Right ventricle myocardium superior (tissue), 1 donor: ENCODE measurements at places on chromosomes 5 and 9.

DNA sequence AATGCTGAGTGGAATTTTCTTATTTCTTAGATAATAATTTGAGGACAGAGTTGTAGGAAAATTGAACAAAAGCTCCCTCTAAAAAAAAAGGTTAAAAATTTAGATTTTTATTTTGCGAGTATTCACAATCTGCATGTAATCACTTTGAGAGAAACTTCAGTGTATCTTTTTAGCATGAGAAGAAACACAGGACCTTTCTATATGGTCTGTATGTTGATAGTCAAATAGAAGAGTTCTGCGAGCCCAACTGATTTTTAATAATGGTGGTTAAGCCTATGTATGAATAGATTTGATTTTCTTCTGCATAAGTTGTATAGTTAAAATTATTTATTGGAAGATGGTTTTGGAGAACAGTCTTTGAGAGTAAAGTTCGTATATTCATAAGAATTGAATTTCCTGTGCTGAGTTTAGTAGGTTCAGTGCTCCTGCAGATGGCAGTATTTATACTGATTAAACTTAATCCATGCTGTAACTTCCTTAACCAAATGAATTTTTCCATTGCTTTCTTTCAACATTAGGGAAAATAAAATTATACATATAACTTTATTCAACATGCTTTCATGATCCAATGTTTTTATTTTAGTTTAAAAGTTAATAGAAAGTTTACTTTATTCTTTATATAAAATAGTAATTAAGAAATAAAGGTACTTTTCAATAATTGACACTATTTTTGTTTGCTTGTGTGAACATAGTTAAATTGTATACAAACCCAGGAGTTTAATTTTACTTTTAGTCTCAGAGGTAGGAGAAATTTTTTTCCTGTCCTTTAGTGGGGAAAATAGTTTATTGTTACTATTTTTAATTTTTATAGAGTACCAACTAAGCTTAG lies 19.6 kb downstream of the TCERG1 start:
- no peak for DNase-seq

DNA sequence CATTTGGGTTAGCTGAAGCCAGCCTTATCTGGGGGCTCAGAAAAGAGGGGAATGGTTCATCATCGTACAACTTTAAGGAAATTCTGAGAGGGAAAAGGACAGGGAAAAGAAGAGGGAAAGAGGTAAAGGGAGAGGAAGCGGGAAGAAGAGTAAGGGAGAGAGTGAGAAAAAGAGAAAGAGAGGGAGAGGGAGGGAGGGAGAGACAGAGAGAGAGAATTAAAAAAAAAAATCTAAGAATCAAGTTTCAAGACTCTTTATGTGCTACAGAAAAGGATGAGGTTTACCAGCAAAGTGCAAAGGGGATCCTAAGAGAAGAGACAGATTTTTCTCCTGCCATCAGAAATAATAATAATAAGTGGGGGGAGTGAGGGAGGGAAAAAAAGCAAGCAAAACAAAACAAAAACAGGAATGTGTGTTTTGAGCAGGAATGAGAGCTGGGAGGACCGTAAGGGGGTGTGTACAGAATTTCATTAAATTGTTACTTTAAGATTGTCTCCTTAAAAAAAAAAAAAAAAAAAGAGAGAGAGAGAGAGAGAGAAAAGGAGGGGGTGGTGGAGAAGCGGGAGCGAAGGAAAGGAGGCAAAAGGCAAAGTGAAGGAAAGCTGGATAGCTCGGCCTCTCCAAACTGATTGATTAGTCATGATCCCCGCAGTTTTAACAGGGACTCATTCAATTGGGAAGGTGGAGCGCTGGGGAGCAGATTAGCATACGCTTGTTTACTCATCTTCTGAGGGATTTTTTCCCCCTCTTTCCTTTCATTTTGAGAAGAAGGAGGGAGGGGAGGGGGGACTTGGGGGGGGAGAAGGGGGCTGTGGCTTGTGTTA lies 438 bp upstream of the PAPPA start:
- no peak for DNase-seq

DNA sequence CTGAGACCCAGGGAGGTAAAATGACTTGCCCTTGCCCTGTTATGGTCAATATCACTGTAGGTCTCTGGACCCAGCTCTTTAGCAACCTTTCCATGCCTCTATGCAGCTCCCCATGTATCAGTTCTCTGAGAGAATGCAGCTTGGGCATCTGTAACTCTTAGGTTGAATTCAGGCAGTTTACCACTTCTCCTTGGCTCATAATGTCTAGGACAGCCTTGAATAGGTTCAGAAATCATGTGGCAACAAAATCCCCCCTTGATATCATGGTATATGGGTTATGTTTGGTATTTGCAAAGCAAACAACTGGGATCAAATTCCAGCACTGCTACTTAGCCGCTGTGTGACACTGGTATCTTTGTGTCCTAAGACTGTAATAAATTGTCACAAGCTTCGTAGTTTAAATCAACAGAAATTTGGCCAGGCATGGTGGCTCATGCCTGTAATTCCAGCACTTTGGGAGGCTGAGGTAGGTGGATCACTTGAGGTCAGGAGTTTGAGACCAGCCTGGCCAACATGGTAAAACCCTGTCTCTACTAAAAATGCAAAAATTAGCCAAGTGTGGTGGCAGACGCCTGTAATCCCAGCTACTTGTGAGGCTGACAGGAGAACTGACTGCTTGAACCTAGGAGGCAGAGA lies 10.7 kb upstream of the SUB1 start:
- no peak for DNase-seq

GRCh38 chr9:104069288-104069687 lies 24.8 kb upstream of the SMC2 start:
- DNase-seq = no peak

- peak; percentile 90 for DNase-seq
These were observed at the start of gene CPLANE1 for GRCh38 chr5:37248970-37249814. Gene CPLANE1 (minus strand): TSS chr5:37249376. CDS start chr5:37247698, 1,678 bp downstream.

GRCh38 chr9:112093147-112093869 lies 81.8 kb downstream of the SUSD1 start:
- DNase-seq = no peak

DNA sequence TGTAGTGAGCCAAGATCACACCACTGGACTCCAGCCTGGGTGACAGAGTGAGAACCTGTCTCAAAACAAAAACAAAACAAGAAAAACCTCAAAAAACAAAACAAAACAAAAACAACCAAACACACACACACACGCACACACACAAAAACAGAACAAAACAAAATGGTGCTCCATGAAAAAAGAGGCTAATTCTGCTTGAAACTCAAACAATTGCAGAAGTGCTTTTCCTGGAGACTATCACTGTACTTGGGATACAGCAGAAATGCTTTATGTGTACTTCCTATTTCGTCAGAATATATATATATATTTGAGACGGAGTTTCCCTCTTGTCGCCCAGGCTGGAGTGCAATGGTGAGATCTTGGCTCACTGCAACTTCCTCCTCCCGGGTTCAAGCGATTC lies 49.9 kb upstream of the HSPA9 start:
- no peak for DNase-seq

DNA sequence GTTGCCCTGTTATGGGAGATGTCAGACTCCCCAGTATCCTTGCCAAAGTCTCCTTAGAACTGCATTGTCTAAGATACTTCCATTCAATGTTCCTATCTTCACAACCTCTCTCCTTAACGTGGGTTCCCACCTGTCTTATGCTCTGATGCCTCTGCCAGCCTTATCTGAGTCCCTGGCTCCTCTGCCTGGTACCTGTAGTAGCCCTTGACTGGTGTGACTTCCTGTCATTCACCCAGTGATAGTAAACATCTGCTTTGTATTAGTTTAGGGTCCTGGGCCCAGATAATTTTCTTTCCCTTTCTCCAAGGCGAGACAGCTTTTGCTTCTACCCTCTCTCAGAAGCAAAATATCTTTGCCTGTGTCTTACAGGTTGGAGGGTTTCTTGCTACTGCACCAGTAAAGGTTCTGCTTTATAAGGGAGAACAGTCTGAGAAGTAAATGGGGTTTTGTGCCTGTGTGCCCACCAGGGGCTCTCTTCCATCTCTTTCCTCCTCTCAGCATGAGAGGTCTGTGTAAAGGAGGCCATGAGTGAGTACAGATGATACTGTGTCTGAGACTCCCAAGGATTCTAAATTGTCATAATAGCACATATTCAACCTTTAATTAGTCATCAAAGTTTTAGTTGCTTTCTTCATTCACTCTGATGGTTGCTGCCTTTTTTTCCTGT lies 220.8 kb downstream of the PRR16 start:
- no peak for DNase-seq

GRCh38 chr9:86519066-86519615 lies 164.9 kb upstream of the TUT7 start:
- DNase-seq = no peak

GRCh38 chr9:27556470-27556869 lies 16.8 kb downstream of the C9orf72 start:
- DNase-seq = no peak

- DNase-seq = no peak
These were observed 638.8 kb upstream of the WWC1 start for GRCh38 chr5:167652690-167653089.

GRCh38 chr9:136059321-136059791 lies 35.7 kb downstream of the NACC2 start:
- DNase-seq = no peak

DNA sequence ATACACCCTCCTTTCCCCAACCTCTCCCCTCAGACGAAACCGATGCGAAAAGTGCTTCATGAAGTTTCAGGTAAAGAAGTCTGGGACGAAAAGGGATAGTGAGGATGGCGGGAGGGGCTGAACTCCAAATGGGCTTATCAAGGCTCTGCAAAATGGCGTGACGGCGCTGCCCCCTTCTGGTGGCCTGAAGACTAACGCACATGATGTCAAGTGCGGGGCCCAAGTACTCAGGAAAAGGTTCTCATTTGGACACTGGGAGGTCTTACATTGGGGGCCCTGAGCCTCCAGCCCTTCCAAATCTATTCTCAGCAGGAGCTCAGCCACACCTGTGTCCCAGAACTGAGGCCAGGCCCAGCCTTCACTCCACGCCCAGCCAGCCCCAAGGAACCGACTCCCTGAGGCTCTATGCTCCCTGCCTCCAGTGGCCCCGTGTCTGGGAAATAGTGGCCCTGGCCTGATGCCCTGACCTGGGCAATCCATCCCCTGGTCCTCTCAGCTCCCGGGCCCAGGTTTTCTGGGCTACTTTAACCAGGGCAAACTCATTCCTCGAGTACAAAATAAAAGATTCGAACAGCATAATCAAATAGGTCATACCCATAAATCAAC lies 119.9 kb downstream of the KCNIP1 start:
- DNase-seq = peak; percentile 56

DNA sequence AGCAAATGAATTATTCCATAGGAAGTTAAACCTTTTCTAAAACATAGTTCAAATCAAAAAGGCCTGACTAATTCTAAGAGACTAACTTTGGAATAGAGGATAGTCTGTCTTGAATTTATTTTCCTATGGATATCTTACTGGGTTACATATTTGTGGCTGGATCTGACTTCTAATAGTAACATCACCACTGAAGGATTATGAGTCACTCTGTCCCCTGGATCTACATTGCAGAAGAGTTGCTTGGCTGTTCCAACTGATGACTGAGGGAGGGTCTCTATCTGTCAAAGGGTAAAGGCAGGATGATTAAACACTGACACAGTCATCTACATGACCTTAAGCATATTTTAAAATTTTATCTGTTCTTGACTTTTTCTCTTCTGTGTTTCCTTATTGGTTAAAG lies 119.6 kb upstream of the FST start:
- no peak for DNase-seq

DNA sequence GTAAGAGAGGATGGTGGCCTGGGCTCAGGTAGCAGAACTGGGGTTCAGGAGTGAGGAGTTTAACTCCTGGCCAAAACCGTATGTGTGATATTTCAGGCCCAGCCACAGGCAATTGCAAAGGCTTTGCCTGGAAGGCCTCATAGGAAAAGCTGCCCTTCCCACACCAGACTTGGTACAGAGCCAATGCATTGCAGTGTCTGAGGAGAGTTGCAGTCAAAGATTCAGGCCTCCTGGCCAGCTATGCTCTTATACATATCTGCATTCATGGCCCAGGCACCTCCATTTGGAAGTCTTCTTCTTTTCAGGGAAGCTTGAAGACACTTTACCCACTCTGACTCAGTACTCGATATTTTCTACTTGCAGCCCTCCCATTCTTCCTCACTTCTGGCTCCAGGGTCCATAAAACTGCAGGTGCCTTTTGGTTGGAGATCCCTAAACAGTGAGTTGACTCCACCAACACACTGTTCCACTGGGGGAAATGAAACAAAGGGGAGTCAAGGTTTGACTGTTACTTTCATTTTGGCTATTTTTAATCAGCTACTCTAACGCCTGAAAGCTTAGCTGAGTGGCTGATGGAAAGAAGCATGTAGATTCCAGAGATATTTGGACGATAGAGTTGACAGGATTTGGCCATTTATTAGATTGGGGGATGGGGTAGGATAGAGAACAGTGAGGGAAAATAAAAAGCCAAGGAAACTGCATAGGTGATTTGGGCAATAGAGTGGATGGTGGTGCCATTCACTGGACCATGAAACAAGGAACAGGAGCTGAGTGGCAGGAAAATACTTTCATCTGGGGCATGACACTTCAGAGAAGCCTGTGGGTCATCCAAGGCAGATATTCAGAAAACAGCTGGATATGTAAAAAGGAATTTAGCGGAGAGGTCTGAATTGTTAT lies 30.6 kb upstream of the IL33 start:
- peak; percentile 45 for DNase-seq

GRCh38 chr5:67873935-67874334 lies 341.6 kb upstream of the PIK3R1 start:
- no peak for DNase-seq

DNA sequence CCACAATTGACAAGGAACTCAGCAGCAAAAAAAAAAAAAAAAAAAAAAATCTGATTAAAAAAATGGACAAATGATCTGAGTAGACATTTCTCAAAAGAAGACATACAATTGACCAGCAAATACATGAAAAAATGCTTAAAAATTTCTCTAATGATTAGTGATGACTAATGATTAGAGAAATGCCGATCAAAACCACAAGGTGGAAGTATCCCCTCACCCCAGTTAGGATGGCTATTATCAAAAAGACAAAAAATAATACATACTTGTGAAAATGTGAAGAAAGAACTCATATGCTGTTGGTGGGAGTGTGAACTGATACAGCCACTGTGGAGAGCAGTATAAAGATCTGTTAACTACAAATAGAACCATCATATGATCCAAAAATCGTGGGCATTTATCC lies 245.3 kb downstream of the OSTF1 start:
- DNase-seq = no peak

- no peak for DNase-seq
These were observed 1.1 kb upstream of the GNA14 start for GRCh38 chr9:77649109-77649812.
